ENCODE measurements at places on chromosomes 5 and 9.
A peak's percentile ranks its signal among the peaks of the same experiment; 100 is the strongest.

GRCh38 chr9:21412107-21412506, 3.2 kb downstream of the IFNA8 start:
- no peak for DNase-seq

- DNase-seq = no peak
These were observed 104.9 kb upstream of the CDH10 start for GRCh38 chr5:24749701-24750100.

GRCh38 chr5:102036927-102037326, 259.2 kb downstream of the SLCO4C1 start:
- no peak for DNase-seq

- DNase-seq = no peak
These were observed 309.2 kb downstream of the CEMIP2 start for GRCh38 chr9:71459082-71459481.

- DNase-seq = no peak
These were observed 27.2 kb upstream of the ASS1 start for GRCh38 chr9:130417602-130418001.

- DNase-seq = no peak
These were observed 20.0 kb downstream of the PRKAA1 start for GRCh38 chr5:40778133-40778532.

DNA sequence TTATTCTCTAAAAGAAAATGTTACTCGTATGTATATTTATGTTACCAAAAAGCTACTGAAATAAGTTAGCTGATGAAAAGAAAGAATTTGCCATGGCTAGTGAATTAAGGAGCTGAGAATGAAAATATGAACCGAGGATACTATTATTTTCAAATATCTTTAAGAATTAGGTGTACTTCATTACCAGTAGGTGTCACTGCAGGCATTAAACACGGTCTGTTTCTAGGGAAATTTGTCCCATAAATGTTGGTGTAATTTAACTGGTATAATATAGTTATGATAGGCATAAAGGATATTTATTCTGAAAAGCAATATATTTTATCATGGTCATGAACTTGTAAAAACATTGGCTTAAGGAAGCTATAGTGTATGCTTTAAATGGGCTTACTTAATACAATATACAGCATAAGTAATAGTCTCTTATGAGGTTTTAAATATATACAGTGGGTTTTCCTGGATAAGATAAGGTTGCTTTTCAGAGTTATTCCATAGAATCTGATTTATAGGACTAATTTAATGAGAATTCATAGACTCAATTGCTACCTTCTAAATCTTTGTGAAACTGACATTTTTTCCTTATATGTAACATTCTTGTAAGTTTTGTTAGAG, 72.4 kb upstream of the MPDZ start:
- DNase-seq = no peak

DNA sequence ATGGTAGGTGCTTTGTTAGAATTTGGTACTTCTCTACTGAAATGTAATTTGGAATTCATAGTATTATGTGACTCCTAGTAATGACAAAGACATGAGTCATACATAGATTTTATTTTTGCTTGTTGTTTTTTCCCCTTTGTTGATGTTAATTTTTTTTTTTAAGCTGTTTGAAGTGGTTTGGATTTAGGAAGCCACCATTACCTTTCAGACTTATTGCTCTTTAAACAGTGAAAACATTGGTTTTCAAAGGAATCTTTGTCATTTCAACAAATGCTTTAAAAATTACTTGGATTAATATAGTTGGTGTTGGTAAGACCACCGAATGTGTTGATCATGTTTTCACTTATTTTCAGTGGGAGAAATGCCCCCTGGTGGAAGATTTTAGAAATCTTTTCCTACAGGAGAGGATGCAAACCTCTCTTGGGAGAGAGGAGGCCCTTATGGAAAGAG, 170.1 kb upstream of the PITX1 start:
- no peak for DNase-seq

DNA sequence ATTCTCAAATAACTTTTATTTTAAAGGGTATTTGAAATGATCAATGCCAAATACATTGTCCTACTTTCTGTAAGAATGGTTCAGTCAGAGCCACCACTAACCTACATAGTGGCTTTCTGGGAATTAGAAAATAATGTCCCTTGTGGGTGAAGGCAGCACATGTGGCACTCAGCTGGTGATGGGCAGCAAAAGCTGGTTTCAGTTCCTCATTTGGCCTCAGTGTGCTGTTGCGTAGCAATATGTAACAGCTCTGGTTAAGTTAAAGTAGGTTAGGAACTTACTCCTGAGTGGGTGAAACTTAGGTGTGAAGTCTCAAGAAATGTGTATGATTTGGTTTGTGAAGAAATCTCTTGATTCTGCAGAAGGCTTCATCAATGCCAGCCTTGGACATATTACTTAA, 99.6 kb upstream of the SPEF2 start:
- DNase-seq = no peak

DNA sequence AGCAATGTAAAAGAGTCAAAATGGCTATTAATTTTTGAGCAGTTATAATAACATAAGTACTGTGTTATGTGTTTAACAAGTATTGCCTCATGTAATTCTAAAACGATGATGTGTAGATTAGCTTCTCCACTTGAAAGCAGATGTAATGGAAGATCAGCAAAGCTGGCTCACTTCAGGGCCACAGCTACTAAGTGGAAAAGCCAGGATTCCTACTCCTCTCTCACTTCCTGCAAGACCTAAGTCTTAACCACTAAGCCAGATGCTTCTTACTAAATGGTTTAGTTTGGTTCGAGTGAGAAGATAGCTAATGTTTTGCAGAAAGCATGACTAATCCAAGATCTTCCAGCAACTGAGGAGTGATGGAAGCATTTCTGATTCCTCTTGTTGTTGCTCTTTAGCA, 15.7 kb upstream of the TNC start:
- no peak for DNase-seq

DNA sequence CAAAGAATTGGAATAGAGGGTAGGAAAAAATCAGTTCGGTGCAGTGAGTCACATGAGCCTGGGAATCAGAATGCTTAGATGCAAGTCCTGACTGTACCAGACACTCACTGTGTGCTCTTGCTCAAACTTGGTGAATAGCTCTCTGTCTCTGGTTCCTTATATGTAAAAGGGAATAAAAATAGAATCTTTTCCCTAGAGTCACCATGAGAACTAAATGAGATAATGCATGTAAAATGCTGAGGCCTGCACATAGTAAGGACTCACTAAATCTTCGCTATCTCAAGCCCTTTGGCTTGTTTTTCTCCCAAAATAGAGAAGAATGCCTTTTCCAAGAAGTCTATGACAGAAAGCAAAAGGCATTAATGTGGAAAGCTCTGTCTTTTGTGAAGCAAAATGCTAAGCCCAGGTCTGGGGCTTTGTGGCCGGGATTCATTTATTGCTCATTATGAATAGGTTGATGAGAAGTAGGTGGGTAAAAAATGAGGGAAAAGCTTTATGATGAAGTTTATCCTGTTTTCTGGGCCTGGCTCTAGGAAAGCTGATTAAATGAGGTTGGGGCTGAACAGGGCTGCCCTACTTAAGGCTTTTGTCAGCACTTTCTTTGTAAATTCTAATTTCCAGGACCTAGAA, 483.3 kb downstream of the DMAC1 start:
- no peak for DNase-seq

DNA sequence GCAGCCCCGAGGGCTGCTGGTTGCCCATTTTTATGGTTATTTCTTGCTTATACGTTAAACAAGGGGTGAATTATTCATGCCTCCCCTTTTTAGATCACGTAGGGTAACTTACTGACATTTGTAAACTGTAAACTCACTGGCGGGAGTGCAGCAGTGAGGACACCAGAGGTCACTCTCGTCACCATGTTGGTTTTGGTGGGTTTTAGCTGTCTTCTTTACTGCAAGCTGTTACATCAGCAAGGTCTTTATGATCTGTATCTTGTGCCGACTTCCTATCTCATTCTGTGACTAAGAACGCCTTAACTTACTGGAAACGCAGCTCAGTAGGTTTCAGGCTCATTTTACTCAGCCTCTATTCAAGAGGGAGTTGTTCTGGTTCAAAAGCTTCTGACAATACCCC, 155.0 kb upstream of the PRDM9 start:
- DNase-seq = no peak

- DNase-seq = no peak
These were observed 17.0 kb downstream of the CAMK2A start for GRCh38 chr5:150272531-150272930.

GRCh38 chr9:92790542-92791527, 26.2 kb upstream of the BICD2 start:
- DNase-seq = peak; percentile 58

DNA sequence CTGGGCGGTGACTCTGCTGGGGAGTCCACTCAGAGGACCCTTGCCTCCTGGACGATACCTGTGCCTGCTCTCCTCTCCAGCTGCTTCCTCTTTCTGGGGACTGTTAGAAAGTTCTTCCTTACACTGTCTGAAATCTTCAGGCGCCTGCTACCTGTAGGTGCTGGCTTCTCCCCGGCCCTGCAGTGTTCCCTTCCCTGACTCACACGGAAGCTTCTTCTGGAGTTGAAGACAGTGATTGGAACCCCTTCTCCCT, 562 bp downstream of the GSN start:
- no peak for DNase-seq

GRCh38 chr9:25677301-25678146, 720 bp downstream of the TUSC1 start:
- no peak for DNase-seq

DNA sequence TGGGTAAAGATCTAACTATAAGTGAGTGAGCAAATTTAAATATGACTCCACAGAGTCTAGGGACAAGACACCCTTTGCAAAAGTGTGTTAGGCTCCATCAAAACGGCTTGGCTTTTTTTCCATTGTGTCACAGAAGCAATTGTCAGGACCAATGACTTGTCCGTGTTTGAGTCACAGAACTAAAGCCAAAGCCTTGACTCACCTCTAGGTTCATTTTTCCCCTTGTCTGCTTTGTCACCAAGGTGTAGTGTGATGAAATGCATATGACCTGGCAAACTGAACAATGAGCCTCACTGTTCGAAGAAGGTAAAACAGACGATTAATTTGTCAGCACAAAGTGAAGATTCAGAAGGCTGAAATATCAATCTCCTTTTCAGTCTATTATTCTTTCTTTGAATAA, 331.0 kb downstream of the GLIS3 start:
- DNase-seq = no peak

DNA sequence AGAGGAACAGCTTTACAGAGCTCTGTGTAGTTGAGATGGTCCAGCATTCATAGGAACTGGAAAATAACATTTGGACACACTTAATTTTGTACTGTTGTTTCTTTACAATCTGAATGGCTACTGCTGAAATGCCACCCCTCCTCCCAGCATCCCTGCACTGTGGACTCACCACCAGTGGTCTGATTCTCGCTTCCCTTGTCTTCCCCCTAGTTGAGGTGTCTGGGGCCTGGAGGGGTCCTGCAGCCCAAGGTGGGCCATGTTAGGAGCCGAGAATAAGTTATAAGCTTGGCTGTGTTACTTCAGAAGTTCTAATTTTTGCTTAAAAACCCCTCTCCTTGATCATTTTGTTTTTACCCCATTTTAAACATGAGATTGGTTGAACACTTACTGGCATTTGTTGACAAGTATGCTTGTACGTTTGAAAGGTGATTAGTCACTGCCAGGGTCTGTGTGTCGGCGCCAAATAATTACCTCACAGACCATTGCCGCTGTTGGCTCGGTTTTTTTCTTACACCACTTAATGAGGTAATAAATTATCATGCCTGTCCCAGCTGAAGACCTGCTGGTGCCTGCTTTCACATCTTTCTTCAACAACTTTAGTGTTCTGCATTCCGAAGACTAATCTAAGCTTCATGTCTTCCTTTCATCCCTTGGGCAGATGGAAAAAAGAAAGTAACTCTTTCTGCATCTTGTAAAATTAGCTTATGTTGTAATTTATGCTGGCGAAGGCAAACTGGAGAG, 65.8 kb downstream of the MCCC2 start:
- DNase-seq = no peak

GRCh38 chr9:13675638-13676000, 396.1 kb upstream of the MPDZ start:
- no peak for DNase-seq

DNA sequence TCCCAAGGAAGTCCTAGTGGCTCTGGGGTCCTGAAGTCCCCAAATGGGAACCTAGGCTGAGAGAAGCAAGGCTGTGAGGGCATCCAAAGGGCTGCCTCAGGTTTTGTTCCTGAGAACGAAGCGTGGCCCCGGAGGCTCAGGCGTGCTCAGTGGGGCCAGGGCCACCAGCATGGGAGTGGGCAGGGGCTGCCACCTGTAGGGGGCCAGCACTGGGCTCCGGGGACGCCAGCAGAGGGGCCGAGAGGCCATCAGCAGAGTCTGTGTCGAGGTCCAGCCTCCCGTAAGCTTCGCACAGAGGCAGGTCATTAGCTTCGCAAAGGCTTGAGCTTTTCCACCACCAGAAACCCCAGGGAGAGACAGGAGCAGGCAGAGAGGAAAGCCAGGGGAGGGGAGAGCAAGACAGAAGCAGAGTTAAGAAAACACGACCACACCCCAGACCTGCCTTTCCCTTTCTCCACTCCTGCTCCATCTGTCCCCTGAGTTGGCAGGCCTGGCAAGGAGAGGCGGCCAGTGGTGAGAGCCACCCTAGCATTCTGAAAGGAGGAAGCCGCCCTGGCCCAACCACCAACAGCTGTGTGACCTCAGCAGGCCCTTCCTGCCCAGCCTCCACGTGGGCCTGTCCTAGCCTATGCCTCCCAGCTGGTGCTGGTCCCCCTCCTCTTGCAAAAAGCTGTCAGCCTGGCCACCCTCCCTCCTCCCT, 5.5 kb upstream of the SURF6 start:
- no peak for DNase-seq

DNA sequence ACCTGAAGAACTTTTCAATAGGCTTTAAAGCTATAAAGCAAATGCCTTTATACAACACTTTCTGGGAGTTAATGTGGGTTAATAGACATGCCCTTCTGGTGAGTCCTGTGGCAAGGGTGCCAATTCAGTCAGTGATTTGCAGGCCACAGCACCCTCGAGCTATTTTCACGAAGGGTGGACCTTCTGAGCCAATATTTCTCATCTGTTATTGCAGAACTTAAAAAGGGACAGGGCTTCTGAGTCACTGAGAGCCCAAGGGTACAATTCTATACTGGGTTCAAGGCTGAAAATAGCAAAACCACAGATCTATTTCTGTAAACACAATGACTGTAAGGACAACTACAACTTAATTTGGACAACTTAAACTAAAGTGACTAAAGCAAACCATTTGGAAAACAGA, 92.8 kb downstream of the GABRG2 start:
- DNase-seq = no peak

GRCh38 chr5:2378108-2378507, 373.4 kb downstream of the IRX2 start:
- DNase-seq = no peak

- no peak for DNase-seq
These were observed 110.0 kb upstream of the DMAC1 start for GRCh38 chr9:7909537-7909936.

DNA sequence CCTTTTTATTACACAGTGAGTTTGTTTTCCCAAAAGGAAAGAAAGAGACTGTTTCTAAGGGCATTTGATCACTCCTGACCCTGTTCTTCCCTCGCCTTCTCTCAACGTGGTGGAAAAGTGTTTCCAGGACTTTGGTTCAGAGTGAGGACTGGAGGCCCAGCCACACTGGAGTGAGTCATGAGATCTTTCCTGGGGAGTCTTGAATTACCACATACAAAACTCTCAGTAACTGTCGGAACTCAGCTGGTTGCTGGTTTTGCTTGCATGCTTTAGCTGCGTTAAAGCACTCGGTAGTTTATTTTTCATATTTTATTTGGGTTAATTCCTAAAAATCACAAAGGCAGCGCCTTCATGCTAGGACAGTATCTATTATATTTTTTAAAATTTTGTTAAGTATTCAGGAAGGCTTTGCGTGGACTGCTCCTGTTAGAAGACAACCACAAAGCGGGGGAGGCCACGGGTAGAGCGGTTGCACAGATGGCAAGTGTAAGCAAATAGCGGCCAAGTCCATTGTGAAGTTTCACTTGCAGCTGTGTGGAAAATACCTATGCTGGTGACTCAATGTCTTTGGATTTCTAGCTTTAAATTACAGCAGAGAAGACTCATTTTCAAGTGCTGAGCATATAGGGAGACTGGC, 77.7 kb downstream of the ARSB start:
- no peak for DNase-seq

All from activated CD4-positive, alpha-beta T cell treated with anti-CD3 and anti-CD28 coated beads for 4 hours (primary cell).